AG04449 (cell line): ENCODE measurements at places on chromosomes 1 and 21.

DNA sequence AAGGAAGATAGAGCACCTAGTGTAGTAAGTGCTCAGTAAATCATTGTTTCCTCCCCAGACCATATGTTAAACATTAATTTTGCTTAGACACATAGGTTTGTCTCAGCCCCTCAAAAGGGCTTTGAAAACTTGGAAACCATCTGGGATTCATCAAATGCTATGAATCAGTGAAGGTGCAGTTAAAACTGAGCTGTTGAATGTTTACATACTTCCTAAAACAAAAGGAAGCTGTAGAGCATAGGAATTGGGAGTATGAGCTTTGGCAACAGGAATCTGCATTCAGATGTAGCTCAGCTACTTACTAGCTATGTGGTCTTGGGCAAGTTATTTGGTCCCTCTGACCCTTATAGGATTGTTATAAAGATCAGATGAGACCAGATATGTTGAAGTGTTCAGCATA, 18.7 kb upstream of the PODN start:
- DNase-seq = peak; percentile 53

DNA sequence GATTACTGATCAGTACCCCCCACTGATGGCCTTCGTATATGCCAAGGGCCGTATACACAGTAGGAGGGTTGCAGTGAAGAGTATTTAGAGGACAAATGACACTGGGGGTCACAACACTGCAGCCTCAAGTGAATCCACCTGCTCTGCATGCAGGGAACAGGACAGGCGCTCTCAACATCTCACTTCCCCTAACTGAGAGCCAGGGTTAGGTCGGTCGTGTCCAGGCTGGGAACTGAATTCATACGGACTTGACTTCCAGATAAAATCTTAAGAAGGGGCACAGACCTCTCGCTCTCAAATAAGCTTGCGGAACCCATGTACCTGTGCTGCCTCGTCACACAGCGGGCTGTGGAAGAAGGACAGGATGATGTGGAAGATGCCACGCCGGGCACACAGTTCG, 22.8 kb downstream of the MRAP start:
- DNase-seq = no peak

- no peak for DNase-seq
Measured at GRCh38 chr1:165842671-165843129, 15.3 kb downstream of the UCK2 start.

GRCh38 chr1:206135248-206135647, 18.1 kb upstream of the AVPR1B start:
- DNase-seq = no peak

DNA sequence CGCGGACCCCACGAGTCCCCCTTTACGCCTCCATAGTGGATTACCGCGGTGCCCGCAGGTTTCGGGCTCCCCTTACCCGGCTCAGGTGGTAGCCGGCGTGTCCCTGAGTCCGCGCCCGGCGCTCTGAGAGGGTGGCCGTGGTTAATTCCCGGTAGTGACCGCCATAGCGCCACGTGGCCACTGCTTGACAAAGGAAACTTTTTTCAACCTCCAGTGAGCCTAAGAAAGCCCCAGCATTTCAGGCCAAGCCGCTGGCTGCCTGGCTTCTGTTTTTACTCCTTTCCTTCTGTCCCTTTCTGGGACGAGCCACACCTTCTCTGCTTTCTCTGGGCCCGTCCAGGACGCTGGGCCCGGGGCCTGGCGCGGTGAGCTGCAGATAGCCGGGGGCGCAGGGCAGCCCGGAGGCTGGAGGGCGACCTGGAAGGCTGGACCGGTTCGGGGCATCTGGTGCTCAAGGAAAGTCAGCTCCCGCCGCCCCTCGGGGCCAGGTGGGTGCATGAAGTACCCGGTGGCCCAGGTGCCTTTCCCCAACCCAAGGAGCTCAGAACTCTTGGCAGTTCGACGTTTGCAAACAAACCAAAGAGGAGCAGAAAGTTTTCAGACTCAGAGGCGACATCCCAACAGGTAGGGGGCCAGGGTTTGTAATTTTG, 540 bp upstream of the C1orf198 start:
- DNase-seq = no peak

DNA sequence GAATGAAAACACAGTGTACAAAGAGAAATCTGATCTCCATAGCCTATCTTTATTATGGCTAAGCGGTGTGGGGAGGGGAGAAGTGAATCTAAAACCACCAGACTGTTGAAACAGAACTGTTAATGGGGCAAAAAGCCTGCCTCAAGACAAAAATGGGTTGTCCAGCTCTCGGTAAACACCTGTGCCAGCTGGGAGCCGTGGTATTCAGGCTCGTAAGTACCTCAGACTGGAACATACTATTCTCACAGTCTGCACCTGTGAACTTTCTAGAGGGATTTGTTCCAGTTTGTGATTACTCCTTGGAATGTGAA, 42.7 kb upstream of the ATP1A1 start:
- no peak for DNase-seq
